Suppressor macrophage treated with lipopolysaccharide for 4 hours (primary cell): ENCODE measurements at places on chromosomes 16 and 17.

DNA sequence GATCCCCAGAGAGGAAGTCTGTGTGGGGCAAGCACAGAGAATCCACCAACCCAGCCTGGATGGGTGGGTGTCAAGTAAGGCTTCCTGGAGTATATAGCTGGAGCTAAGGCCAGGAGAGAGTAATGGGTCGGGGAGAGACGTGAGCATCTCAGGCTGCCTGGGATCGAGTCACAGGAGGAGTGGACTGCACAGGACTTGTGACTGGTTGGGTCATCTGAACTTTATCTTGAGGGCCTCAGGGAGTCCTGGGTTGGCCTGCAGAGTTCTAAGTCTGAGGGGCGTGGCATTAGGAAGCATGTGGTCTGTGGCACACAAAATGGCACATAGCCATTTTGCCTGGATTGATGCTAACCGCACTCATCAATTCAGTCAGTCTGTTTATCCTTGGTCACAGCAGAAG lies 1.5 kb downstream of the PLA2G15 start:
- DNase-seq = peak; percentile 59

GRCh38 chr16:84524346-84524920 lies 20.0 kb upstream of the MEAK7 start:
- DNase-seq = no peak

- no peak for DNase-seq
These were observed 4.3 kb downstream of the CTU2 start for GRCh38 chr16:88710556-88710955.

DNA sequence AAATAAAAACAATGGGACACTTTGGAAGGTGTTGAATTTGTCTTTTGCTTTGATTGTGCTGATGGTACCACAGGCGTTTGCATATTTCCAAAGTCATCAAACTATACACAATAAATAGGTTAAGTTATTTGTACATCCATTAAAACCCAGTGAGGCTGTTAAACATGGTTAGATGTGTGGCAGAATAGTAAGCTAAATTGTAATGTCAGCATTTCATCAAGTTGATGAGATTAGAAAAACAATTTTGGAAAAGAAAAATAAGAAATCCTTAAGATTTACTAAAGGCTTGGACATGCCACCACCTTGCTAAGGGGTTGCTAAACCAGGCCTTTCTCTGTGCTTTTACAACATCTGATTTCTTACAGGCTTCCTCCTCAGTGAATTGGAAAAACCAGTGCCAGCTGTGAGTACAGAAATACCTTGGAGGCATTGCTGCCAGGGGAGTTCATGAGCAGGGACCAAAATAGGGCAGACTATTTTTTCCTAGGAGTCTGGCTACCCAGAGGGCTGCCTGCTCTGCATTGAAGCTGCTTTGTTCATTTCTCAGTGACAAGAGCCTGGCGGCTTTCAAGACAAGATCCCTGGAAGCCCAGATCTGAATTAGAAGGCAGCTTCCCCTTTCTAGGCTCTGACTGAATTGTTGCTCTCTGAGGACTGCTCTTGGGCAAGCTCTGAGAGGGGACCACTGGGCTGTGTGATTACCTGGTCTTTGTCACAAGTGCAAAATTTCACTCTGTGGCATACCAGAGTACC lies 43.4 kb upstream of the CA10 start:
- DNase-seq = no peak

- no peak for DNase-seq
These were observed 69.9 kb upstream of the CNTNAP4 start for GRCh38 chr16:76207270-76207669.

GRCh38 chr17:43517615-43518386 lies 28.3 kb downstream of the ETV4 start:
- DNase-seq = peak; percentile 13

GRCh38 chr17:51830451-51830850 lies 328.1 kb downstream of the CA10 start:
- DNase-seq = no peak

GRCh38 chr16:70576431-70577255 lies 53.0 kb downstream of the SF3B3 start:
- DNase-seq = peak; percentile 72

GRCh38 chr17:43471585-43472160 lies 12.1 kb upstream of the DHX8 start:
- no peak for DNase-seq

- no peak for DNase-seq
These were observed 79.9 kb downstream of the HS3ST3A1 start for GRCh38 chr17:13521784-13522183.

DNA sequence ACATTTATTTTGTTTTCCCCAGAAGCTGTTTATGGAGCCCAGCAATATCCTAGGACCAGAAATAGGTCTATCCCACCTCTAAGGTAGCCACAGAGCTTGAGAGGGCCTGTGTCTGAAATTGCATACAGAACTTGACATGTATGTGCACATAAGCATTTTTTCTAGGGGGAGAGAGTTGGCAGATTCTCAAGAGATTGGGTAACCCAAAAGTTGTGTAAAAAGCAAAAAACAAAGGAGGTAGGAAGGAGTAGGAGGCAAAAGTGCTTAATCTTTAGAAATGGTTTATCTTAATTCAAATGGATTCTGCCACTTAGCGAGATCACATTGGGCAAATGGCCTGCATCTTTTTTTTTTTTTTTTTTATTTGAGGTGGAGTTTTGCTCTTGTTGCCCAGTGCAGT lies 3.5 kb downstream of the PLK1 start:
- DNase-seq = peak; percentile 13
